ENCODE measurements at places on chromosomes 7 and 10. TPM values are rescaled to one million over a fixed set of nuclear protein-coding genes. Genes with fewer than 3 reads are reported as not detected.
A peak's percentile ranks its signal among the peaks of the same experiment; 100 is the strongest.

ADAMTS14 gene
- total RNA-seq = not detected

DNA sequence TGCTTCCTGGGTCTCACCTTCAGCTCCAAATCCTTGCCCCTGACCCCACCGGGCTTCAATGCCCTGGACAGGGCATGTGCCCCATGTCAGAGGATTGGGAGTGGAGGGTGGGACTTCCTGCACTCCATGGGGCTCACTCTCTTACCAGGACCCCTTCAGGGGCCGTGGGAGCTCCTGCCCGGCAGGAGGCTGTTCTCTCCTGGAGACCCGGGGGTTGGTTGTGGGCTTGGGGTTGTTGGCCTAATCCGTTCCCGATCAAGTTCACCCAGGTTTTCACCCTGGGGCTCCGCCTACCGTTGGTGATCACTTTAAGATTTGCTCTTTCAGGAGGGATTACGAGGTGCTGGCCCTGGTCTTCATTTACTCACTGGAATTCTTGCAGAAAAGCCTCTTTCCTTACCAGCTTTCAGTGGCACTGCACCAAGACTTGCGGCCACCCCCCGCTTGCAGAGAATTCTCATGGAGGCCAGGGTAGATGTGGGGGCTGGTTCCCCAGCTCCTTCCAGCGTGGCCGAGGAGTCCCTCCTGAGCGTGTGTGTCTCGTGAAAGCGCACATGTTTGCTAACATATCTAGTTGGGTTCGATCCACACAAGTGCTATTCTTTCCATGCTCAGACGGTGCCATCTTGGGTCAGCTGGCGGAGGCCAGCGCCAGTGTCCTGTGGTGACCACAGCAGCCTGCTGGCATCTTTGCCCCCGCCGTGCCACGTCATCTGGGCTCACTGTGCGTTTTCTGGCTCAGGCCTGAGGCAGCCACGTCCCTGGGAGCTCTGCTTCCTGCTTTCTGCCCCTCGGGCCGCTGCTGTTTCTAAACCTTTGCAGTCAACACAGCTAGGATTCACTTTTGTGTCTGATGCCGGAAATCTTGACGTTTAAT, 15.6 kb downstream of the PWWP2B start:
- peak; percentile 90 for DNase-seq
- no peaks in the 10 kb centered on the region for H3K27me3 ChIP-seq
- peak overlapping the region; percentile 98 for H3K27ac ChIP-seq
- H3K36me3 ChIP-seq = no peaks in the 10 kb centered on the region

HOGA1 gene
- total RNA-seq = 9.7 TPM

HTR5A gene
- total RNA-seq = not detected

- H3K4me3 ChIP-seq = peak overlapping the region; percentile 92
- peaks cover 27% of the 10 kb centered on the region for H3K4me1 ChIP-seq
- H3K36me3 ChIP-seq = no peaks in the 10 kb centered on the region
- no peaks in the 10 kb centered on the region for H3K27me3 ChIP-seq
- no peak for DNase-seq
Observed at GRCh38 chr7:43904533-43905208, 1.7 kb downstream of the URGCP start.

BAMBI gene
- 86.6 TPM for total RNA-seq

DNA sequence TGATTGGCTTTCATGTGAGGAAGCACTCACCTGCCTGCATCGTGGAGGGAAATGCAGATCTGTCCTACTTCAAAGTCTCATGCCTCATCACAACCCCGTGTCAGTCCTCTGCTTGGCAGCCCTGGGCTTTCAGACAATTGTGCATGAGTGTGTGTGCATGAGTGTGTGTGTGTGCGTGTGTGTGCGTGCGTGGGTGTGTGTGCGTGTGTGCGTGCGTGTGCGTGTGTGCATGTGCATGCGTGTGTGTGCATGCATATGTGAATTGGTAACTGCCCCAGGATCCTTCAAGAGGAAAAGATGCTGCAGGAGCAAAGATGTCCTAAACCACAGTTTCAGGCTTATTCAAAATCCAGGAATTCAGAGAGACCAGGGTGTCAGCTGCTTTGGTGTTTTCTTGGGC, 71.3 kb downstream of the LANCL2 start:
- H3K27me3 ChIP-seq = no peaks in the 10 kb centered on the region
- no peak overlapping the region for H3K27ac ChIP-seq
- H3K36me3 ChIP-seq = peaks cover under 1% of the 10 kb centered on the region
- no peak overlapping the region for H3K4me3 ChIP-seq
- H3K4me1 ChIP-seq = no peaks in the 10 kb centered on the region
- DNase-seq = no peak

GRCh38 chr10:100866010-100866409, 46.8 kb upstream of the SLF2 start:
- H3K27ac ChIP-seq = no peak overlapping the region
- H3K36me3 ChIP-seq = no peaks in the 10 kb centered on the region
- no peak for DNase-seq
- H3K4me1 ChIP-seq = no peaks in the 10 kb centered on the region
- no peak overlapping the region for H3K4me3 ChIP-seq

FXYD4 gene
- total RNA-seq = 0.86 TPM

GRCh38 chr10:103761075-103761920, 94.1 kb downstream of the SH3PXD2A start:
- H3K4me1 ChIP-seq = peaks cover 35% of the 10 kb centered on the region
- H3K27ac ChIP-seq = no peak overlapping the region
- no peaks in the 10 kb centered on the region for H3K36me3 ChIP-seq
- H3K27me3 ChIP-seq = no peaks in the 10 kb centered on the region
- H3K4me3 ChIP-seq = no peak overlapping the region

GRCh38 chr7:93011351-93012294, 106.2 kb downstream of the SAMD9 start:
- no peaks in the 10 kb centered on the region for H3K36me3 ChIP-seq
- no peaks in the 10 kb centered on the region for H3K4me1 ChIP-seq
- no peaks in the 10 kb centered on the region for H3K27me3 ChIP-seq
- no peak for DNase-seq

LLCFC1 gene
- not detected for total RNA-seq

PRSS37 gene
- total RNA-seq = not detected

DNA sequence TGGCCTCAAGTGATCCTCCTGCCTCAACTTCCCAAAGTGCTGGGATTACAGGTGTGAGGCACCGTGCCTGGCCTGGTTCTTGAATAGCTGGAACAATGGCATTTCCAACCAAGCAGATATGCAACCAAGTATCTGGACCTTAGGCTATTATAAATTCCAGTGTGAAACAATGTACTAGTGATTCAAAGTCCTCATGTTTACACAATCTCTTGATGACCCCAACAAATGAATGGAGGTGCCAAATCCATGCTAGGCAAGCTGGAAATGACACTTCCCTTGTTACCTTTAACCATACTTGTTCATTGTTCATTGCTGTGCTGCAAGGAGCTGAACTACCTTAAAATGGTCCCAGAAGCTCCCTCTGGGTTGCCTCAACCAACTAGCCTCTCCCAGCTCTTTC, 282.2 kb upstream of the KLF14 start:
- H3K4me3 ChIP-seq = no peak overlapping the region
- no peaks in the 10 kb centered on the region for H3K27me3 ChIP-seq
- peaks cover 77% of the 10 kb centered on the region for H3K4me1 ChIP-seq
- no peak for DNase-seq
- H3K36me3 ChIP-seq = no peaks in the 10 kb centered on the region
- H3K27ac ChIP-seq = no peak overlapping the region

GRCh38 chr7:76122516-76123239, 74.8 kb downstream of the MDH2 start:
- no peak overlapping the region for H3K4me3 ChIP-seq
- DNase-seq = no peak
- H3K4me1 ChIP-seq = peaks cover 8% of the 10 kb centered on the region
- no peaks in the 10 kb centered on the region for H3K36me3 ChIP-seq
- no peaks in the 10 kb centered on the region for H3K27me3 ChIP-seq

GRCh38 chr10:50625649-50626132, 1.9 kb upstream of the SGMS1 start:
- peaks cover 19% of the 10 kb centered on the region for H3K4me1 ChIP-seq
- no peaks in the 10 kb centered on the region for H3K27me3 ChIP-seq
- H3K4me3 ChIP-seq = peak overlapping the region; percentile 93
- H3K36me3 ChIP-seq = no peaks in the 10 kb centered on the region
- DNase-seq = no peak

GRCh38 chr10:6082496-6083395, 6.1 kb upstream of the RBM17 start:
- H3K4me3 ChIP-seq = no peak overlapping the region
- H3K4me1 ChIP-seq = peaks cover 6% of the 10 kb centered on the region
- H3K27me3 ChIP-seq = no peaks in the 10 kb centered on the region
- H3K36me3 ChIP-seq = no peaks in the 10 kb centered on the region
- DNase-seq = no peak

GRCh38 chr7:40595129-40595528, 460.3 kb downstream of the SUGCT start:
- DNase-seq = no peak
- no peaks in the 10 kb centered on the region for H3K27me3 ChIP-seq
- H3K4me3 ChIP-seq = no peak overlapping the region
- H3K4me1 ChIP-seq = no peaks in the 10 kb centered on the region
- H3K36me3 ChIP-seq = no peaks in the 10 kb centered on the region

SYT15B gene
- 0.24 TPM for total RNA-seq

- H3K27ac ChIP-seq = no peak overlapping the region
- H3K36me3 ChIP-seq = no peaks in the 10 kb centered on the region
- DNase-seq = no peak
- no peak overlapping the region for H3K4me3 ChIP-seq
- no peaks in the 10 kb centered on the region for H3K27me3 ChIP-seq
- H3K4me1 ChIP-seq = no peaks in the 10 kb centered on the region
Observed at GRCh38 chr7:77266291-77266794, 66.7 kb upstream of the FGL2 start.

DNA sequence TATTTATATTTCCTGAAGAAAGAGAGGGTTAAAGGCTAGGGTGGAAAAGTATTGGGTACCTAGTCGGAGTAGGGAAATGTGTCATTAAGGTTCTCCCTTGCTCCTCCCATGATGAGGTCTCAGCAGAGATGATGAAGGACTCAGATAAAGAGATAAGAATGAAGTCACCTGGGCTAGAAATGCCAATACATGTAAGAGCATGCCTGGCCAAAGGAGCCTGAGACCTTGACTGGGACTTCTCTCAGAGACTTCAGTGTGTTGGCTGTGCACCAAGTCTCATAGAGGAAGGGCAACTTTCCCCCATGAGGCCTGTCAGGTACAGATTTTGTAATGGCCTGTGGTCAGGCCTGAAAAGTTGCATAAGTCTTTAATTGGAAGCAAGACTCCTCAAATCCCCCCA, 361.0 kb upstream of the CDC14C start:
- H3K27ac ChIP-seq = no peak overlapping the region
- no peaks in the 10 kb centered on the region for H3K36me3 ChIP-seq
- no peaks in the 10 kb centered on the region for H3K27me3 ChIP-seq
- no peak for DNase-seq
- no peak overlapping the region for H3K4me3 ChIP-seq

ATXN7L1 gene
- 8.4 TPM for total RNA-seq

- H3K27me3 ChIP-seq = no peaks in the 10 kb centered on the region
- no peak overlapping the region for H3K27ac ChIP-seq
- no peaks in the 10 kb centered on the region for H3K4me1 ChIP-seq
- no peaks in the 10 kb centered on the region for H3K36me3 ChIP-seq
- H3K4me3 ChIP-seq = no peak overlapping the region
Observed at GRCh38 chr7:83739527-83739926, 90.6 kb upstream of the SEMA3E start.

DNA sequence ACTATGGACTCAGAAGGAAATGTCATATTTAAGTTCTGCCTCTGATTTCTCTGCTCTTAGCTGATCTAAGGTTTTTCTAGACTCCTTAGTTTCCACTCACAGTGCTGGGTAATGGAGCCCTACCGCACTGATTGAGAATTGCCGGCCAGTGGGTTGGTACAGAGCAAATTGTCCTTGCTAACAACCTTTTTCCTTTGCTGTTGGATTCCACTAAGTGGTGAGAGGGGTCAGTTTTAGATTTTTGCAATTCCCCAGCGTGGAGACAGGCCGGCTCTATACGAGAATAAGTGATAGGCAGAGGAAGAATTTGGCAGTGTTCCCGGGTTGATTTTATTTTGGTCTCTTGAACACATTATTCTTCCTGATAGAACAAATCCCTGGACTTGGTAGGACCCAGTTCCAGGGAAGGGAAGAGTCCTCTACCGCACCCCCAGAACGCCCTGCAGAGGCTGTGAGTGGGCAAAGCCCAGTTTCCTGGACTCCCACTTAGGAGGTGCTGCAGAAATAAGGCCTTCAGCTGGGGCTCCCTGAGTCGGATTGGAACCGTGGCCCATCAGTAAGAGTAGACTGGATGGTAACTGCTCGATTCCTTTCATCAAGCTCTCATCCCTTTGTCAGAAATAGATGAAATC, 3.0 kb upstream of the NRP1 start:
- H3K4me3 ChIP-seq = no peak overlapping the region
- peak overlapping the region; percentile 93 for H3K27ac ChIP-seq
- DNase-seq = peak; percentile 35
- peaks cover 36% of the 10 kb centered on the region for H3K4me1 ChIP-seq
- no peaks in the 10 kb centered on the region for H3K27me3 ChIP-seq

DNA sequence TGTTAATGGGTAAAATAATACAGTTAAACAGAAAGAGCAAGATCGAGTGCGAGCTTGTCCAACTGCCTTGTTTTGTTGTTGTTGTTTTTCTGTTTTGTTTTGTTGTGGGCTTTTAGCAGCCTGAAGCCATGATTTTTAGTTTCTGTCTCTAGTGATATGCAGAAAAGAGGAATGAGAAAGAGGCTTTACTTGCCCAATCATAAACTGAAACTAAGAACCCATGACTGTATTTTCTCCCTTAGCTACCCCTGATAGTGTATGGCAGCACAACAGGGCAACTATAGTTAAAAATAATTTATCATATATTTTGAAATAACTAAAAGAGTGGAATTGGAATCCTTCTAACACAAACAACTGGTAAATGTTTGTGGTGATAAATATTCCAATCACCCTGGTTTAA, 493.9 kb downstream of the GLRX3 start:
- H3K4me1 ChIP-seq = peaks cover 15% of the 10 kb centered on the region
- no peak for DNase-seq
- H3K4me3 ChIP-seq = no peak overlapping the region
- no peak overlapping the region for H3K27ac ChIP-seq
- H3K36me3 ChIP-seq = no peaks in the 10 kb centered on the region

TEX47 gene
- not detected for total RNA-seq

CPVL gene
- 41.7 TPM for total RNA-seq

TBC1D12 gene
- 8.5 TPM for total RNA-seq

SPDYE6 gene
- total RNA-seq = not detected

DNA sequence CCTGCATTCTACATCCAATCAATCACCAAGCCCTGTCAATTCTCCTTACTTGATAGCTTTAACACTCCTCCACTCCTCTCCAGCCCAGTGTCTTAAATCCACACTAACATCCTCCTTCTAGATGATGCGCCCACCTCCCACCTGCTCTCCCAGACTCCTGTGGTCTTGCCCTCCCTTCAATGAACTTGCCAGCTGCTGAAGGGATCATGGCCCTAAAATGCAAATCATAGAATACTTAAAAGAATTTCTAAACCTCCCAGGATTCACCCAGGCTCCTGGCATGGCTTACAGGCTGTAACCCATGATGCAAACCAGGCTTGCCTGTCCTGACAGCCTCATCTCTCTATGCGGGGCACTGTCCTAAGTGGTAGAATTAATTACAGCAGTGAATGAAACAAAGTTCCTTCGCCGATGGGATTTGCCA, 43.6 kb downstream of the SYPL1 start:
- no peaks in the 10 kb centered on the region for H3K36me3 ChIP-seq
- no peak overlapping the region for H3K4me3 ChIP-seq
- no peak for DNase-seq
- H3K27ac ChIP-seq = no peak overlapping the region

KLF14 gene
- total RNA-seq = 1.6 TPM

Measured in adrenal gland (tissue), 19 donors.